ENCODE measurements at places on chromosomes 4 and X.

GRCh38 chr4:176834531-176834930 is 41.8 kb upstream of the VEGFC start:
- no peak for DNase-seq

- DNase-seq = no peak
These were observed 40.5 kb upstream of the NKX1-1 start for GRCh38 chr4:1446502-1447386.

GRCh38 chr4:104413487-104413886 is 81.2 kb downstream of the CXXC4 start:
- DNase-seq = no peak

DNA sequence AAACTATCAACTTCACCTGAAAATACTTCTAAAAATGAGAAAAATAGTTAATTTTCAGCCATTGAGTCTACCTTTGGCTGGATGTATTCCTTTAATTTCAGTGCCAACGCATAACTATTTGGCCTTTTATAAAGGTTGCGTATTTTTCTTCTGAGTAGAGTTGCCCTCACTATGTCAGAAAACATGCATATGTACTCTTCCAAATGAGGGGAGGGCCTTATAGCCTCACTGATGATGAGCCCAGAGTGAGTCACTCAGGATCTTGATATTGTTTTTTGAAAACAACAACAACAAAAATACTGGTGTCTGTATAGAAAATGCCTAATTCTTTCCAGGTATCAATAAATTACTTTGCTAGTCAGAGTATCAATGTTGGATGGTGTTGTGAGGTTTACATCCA is 349.3 kb downstream of the FBXO8 start:
- DNase-seq = no peak

GRCh38 chr4:134807231-134807745 is 605.7 kb upstream of the PABPC4L start:
- DNase-seq = no peak

- no peak for DNase-seq
These were observed 1.3 kb downstream of the CNGA1 start for GRCh38 chr4:48015216-48015615.

Data from CD4-positive, alpha-beta T cell treated with Interleukin-4 for 1 hour (primary cell).